ENCODE measurements at places on chromosomes 7 and 10. TPM values are rescaled to one million over a fixed set of nuclear protein-coding genes. Genes with fewer than 3 reads are reported as not detected.

The ADIRF gene
- total RNA-seq, result 25.4 TPM

- DNase-seq, result no peak
Observed at GRCh38 chr7:10685040-10685439, 288.6 kb upstream of the PHF14 start.

The SFTPA1 gene
- total RNA-seq, result 7.0 TPM

The SPDYE1 gene
- not detected for total RNA-seq

The PLXNA4 gene
- total RNA-seq, result 5.8 TPM

DNA sequence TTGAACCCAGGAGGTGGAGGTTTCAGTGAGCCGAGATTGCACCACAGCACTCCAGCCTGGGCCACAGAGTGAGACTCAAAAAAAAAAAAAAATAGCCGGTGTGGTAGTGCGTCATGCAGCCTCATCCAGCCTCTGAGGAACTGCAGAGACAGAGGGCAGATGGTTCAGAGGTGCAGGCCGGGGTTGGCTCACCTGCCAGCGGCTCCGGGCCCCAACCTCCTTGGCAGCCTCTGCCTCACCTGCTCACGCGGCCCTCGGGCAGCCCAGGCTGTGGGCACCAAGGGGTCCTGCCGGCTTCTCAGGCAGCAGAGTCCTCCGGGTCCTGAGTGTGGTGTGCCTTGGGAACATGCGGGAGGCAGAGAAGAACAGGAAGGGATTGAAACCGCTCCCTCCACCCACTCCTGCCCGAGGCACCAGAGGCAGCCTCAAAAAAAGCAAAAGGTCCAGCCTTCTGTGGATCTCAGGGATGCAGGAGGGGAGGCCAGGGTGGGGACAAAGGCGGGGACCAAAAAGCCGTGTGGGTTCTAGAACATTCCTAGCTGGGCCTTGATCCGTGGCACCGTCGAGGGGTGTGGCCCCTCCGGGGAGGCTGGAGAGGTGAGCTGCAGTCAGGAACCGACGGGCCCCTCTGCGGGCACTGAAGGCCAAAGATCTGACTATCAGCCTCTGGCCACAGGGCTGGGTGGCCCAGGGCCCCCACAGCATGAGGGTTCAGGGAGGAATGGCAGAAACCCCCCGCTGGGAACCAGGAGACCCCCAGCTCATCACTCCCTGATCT, 55.4 kb upstream of the DNAJB6 start:
- no peak for DNase-seq

DNA sequence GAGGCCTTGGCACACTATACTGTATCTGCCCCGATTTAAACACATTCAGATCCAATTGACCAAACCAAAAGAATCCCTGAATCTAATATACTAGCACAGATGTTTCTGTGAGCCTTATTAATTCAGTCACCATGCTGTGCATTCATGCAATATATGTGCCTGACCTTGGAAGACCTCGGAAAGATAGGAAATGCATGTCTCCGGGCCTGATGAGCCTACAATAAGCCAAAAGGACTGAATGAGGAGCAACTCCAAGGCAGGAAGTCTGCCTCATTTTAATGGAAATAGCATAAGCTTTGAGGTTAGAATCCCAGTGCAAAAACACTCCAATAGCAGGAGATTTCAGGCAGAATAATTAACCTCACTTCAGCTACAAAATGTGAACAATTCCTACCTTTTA, 316.7 kb downstream of the LRRTM3 start:
- DNase-seq, result no peak

GRCh38 chr10:33664070-33664469, 329.6 kb upstream of the NRP1 start:
- DNase-seq, result no peak

- DNase-seq, result peak; percentile 9
Observed at GRCh38 chr10:79380946-79381721, 33.9 kb downstream of the PPIF start.

- no peak for DNase-seq
Observed at GRCh38 chr10:74743401-74743800, 83.0 kb upstream of the KAT6B start.

The AGR2 gene
- total RNA-seq, result 979 TPM

GRCh38 chr7:97089771-97090170, 27.7 kb upstream of the SDHAF3 start:
- no peak for DNase-seq

- DNase-seq, result no peak
Observed at GRCh38 chr7:81810476-81811155, 40.8 kb upstream of the HGF start.

DNA sequence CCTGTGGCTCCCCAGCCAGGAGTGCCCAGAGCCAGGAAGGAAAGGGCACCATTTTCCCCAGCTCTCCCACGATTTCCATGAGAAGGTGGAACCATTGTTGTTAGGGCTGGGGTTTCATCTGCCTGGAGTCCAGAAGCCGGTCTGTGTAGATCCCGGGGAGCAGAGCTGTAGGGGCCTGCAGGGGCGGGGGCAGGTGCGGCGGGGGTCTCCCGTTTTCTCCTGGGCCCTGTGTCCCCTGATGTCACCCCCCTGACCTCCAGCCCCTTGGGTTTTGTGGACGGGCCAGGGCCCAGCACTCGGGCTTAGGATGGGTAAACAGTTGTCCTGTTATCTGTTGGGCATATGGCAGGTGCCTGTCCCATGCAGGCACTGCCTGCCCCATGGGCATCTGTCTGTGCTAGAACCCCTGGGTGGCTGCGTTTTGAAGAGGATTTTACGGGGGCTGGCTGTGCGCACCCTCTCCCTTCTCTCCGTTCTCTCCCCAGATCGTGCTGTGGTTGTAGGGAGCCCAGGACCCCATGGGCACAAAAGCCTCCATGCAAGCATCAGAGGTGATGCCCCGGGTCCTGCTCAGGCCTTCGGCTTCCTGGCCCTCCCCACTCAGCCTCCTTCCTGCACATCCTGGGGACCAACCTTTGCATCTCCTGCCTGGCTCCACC, 158.8 kb downstream of the WDR37 start:
- peak; percentile 7 for DNase-seq

DNA sequence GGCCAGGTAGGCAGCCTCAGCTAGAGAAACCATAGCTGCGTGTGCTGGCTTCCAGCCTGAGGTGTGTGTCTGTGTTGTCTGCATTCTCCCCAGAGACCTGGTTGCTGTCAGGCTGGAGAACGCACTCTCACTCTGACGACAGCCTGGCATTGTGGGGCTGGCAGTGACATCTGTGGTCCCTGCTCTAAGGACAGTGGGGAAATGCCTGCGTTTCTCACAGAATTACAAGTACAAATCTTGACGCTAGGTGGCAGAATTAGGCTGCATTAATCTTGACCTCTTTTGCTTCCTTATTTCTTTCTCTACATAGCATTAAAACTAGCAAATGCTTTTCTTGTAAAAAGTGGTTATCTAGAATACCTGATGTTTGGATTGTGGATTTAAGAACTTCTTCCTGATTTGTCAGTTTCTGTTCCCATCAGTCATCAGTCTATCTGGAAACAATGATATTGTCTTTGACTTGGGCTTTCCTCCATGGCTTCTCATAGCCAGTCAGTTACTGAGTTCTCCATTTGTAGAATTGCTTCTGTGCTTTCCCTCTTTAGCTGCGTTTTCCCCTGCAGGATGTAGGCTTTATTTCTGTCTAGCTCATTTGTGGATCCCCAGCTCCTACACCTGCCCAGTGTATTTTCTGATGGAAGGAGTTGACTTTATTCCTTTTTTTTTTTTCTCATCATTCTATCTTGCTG, 86.0 kb downstream of the FANK1 start:
- peak; percentile 56 for DNase-seq

The SLC29A4 gene
- total RNA-seq, result 6.0 TPM

- DNase-seq, result no peak
Observed at GRCh38 chr7:95700917-95701316, 71.4 kb upstream of the DYNC1I1 start.

DNA sequence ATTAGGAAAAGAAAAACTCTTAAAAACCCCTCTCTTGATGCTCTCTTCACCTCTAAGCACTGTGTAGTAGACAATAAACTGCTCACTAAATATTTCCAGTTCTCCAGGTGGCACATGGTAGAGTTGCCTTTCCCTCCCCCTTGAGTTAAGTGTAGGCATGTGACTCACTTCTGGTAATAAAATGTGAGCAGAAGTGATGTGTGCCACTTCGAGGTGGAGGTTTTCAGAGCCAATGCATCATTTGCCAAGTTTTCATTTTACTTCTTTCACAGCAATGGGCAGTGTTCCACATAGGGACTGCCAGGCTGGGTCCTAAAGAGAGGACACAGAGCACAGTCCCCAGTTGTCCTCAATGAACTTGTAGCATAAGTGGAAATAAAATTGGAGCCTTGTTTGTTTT, 131.6 kb upstream of the NPY start:
- DNase-seq, result no peak

DNA sequence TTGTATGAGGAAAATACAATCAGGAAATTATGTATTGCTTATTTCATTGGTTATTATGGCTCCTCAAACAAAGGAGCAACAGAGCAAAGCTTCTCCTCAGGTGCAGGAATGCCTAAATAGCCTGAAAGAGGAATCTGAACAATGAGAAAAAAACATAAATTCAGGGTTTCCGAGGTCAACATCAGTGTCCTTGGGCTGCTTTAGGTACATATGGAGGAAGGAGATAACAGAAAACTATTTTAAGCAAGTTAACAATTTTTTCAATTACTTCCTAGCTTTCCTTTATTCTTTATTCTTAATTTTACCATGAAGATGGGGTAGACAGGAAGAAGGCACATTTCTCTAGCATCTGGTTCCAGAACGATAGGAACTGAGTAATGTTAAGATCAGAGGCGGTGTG, 14.0 kb downstream of the SLC16A9 start:
- DNase-seq, result no peak

- DNase-seq, result no peak
Observed at GRCh38 chr7:22996470-22996869, 17.5 kb downstream of the HYCC1 start.

DNA sequence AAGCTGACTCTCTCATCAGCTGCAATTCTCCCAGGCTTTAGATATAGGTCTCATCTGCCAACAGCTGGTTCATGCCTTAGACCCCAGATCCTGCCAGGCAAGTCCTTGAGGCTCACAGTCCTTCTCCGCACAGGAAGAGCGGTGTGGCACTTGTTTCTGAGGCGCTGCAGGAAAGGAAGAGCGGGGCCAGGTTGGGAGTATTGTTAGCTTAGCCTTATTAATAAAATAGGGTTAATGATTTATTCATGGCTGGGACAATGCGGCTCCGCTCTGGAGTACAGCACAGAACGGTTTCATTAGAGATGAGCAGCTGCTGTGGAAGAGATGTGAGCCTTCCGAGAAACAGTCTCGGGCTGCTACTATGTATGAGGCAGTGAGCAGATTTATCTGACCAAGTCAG, 78.1 kb downstream of the FZD1 start:
- DNase-seq, result peak; percentile 22

DNA sequence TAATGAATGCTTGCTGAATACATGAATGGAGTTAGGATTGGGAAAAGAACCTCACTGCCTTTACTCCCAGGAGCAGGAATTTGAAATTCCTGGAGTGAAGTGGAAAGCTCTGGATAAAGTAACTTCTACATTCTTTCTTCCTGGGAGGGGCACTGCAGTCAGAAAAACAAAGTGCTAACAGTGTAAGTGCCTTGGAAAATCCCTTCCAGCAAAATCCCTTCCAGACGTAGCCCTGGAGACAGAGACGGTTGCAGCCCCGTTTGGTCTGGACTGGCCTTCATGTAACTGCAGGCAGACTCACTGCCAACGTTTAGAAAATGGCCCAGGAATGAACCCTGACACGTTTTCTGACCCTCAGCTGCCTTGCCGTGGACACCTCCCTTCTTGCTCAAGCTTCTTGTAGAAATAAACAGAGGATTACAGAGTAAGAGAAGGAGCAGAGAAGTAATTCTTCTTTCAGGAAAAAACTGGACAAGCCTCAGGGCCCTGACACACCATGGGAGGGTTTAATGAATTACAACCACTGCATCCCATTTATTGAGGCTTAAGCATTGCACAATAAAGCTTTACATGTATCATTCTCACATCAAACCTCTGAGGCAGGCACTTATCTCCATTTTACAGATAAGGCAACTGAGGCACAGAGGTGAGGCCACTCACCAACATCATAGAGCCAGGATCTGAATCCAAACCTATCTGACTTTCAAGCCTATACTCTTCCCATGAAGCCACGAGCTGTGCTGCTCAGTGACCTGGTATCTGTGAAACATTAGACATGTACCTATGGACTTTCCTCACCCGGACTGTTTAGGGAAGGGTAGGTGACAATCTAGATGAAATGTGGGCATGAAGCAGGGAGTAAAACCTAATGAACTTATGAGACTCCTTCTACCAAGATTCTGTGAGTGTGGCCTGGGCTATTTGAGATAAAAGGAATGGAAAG, 7.8 kb downstream of the ITPRIP start:
- peak; percentile 67 for DNase-seq

Measured in mucosa of gallbladder (tissue), 1 donor.